AG20443 (cell line): ENCODE measurements at places on chromosomes 1 and 21.
A peak's percentile ranks its signal among the peaks of the same experiment; 100 is the strongest.

GRCh38 chr1:151165281-151165737 lies 393 bp downstream of the LYSMD1 start:
- DNase-seq: no peak

GRCh38 chr1:42841010-42841409 lies 5.4 kb upstream of the ZNF691 start:
- DNase-seq: no peak

GRCh38 chr1:220785166-220786056 lies 1.3 kb upstream of the MTARC1 start:
- no peak for DNase-seq

- peak; percentile 76 for DNase-seq
Observed at GRCh38 chr21:25573409-25574206, 33.7 kb downstream of the MRPL39 start.

- peak; percentile 61 for DNase-seq
Observed at GRCh38 chr1:177170756-177171535, at the start of gene BRINP2. Gene BRINP2 (plus strand): TSS chr1:177170958. CDS start chr1:177229877, 58,919 bp downstream.

- no peak for DNase-seq
Observed at GRCh38 chr1:217681806-217682205, 50.7 kb downstream of the SPATA17 start.

DNA sequence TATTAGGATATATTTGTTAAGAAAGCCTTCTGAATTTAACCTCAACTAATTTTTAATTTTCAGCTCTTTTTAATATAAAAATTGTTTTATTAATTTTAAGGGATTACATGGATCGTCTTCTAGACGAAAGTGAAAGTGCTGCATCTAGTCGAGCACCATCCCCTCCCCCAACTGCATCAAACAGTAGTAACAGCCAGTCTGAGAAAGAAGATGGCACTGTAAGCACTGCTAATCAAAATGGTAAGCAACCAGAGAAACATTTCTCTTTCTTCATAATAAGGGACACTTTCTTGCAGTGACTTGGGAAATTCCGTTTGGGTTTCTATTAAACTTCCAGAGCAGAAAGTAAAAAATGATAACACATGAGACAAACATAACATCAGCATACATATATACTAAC lies 56.9 kb downstream of the MIER1 start:
- DNase-seq: peak; percentile 13

- peak; percentile 17 for DNase-seq
Observed at GRCh38 chr1:193060938-193061337, 1.5 kb downstream of the RO60 start.

GRCh38 chr1:66476774-66477173 lies 57.2 kb upstream of the SGIP1 start:
- no peak for DNase-seq

DNA sequence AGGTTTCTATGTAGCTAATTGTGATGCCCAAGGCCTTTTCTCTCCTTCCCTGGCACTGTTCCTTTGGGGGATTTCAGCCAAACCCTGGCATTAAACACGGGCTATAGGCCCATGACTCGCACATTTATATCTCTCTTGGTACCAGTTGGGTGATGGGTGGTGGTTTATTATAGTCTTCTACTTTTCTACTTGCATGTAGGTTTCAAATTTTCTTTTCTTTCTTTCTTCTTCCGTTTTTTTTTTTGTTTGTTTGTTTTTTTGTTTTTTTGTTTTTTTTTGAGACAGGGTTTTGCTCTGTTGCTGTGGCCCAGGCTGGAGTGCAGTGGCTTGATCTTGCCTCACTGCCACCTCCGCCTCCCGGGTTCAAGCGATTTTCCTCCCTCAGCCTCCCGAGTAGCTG lies 1.1 kb downstream of the IL10RB start:
- DNase-seq: no peak

DNA sequence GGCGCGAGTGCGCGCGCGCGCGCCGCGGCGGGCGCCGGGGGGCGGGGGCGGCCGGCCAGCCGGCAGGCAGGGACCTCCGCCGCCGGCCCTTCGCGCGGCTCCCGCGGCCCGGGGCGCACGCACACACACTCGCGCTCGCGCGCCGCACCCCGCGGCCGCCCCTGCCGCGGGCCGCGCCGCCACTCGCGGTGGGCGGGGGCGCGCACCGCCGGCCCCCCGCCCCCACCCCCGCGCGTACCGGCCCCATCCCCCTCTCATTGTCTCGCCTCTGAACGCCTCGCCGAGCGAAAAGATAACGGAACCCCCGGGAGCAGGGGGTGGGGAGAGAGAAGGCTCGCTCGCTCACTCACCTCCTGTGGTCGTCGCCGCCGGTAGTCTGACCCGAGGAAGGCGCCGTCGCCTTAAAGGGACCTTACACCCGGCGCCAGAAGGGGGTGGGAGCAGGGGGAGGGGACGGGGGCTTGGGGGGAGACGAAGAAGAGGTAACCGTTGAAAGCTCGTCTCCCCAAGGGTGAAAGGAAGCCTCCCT lies 428 bp downstream of the POGZ start:
- peak; percentile 92 for DNase-seq

DNA sequence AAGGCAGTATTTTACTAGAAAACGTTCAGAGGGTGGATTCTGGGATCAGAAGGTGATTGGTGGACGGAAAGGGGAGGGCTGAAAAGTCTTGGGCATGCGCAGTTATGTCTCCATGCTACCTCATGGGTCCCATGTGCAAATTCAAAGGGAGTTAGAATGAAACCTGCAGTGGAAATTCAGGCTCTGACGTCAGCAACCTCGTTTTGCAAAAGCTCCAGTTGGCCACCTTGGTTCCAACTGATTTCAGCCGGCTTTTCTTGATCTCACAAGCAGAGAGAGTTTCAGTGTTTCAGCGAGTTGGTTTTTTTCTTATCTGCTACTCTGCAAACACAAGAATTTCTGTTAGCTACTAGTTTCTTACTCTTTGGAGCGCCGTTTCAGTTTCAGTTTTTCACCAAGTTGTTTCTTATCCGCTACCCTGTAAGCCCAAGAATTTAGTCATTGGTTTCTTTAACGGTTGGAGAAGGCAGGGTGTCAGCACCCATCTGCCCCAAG lies 69.8 kb upstream of the PGBD5 start:
- no peak for DNase-seq

- peak; percentile 44 for DNase-seq
Observed at GRCh38 chr1:180542113-180542837, 16.5 kb upstream of the OVAAL start.

- DNase-seq: no peak
Observed at GRCh38 chr1:165912638-165913037, 85.2 kb downstream of the UCK2 start.

DNA sequence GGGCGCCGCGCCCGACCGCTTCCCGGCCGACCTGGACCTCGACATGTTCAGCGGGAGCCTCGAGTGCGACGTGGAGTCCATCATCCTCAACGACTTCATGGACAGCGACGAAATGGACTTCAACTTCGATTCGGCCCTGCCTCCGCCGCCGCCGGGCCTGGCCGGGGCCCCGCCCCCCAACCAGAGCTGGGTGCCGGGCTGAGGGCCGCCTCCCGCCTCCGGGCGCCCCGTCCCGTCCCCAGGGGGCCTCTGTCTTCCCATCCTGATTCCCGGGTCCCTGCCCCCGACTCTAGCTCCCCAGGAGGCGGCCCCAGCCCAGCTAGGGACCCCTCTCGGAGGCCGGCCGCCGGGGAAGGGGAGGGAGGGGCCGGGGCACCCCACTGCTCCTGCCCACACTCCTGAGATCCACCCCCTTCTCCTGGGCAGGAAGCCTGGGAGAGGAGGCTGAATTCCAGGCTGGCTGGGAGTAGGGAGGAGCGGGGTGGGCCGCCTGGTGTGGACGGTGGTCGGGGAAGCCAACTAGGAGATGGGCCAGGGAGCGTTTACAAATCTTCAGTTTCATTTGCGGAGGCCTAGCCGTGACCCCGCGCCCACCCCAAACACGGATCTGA lies 21.4 kb downstream of the FOXO6 start:
- DNase-seq: peak; percentile 69

GRCh38 chr1:43711049-43711448 lies 3.7 kb downstream of the ST3GAL3 start:
- DNase-seq: peak; percentile 45

DNA sequence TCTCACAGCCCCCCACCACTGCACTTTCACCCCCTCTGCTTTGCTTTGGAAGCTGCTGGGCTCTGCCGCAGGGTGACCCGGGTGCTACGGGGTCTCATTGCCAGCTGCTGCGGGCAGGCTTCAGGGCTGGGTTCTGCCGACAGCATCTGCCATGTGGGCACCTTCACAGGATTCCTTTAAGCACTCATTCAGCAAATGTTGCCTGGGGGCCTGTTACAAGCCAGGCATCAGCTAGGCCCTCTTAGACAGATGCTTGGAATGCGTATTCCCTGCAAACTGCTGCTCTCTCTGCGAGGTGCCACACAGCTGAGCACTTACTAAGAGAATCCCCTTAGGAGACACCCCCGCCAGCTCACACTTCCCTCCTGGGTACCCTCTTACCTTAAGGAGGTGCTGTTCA lies 29.2 kb downstream of the COL16A1 start:
- DNase-seq: no peak

DNA sequence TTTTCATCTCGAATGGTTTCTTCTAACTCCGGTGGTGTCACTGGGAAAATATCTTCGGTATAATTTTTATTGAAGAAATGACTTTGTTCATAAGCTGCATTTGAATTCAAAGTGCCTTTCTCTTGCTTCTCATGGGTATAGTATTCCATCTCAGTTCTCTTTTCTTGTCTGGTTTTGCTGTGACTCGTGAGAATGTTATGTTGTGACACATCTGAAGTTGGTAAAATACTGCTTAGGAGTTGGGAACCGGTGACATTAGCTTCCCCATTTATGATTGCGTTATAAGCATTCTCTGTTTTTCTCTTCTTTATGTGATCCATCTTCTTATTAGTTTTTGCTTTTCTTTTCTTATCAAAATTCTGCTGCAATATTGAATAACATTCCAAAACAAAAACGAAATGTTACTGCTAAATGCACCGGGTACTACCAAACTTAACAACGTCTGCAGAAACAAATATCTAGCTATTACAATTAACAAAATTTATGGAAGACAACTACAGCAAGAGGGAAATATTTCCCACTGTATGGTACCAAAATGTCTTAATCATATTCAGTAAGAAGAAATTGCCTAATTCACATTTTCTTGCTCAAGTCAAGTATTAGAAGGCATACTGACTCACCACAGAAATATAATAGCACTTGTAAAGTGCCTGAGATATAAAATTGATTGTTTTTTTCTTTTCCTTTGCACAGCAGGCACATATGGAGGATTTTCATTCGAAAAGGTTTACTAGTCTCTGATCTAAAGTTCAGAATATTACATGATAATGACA lies 15.5 kb downstream of the LRIF1 start:
- no peak for DNase-seq
